Fibroblast of skin of back (primary cell): ENCODE measurements at places on chromosomes 5 and 9.

DNA sequence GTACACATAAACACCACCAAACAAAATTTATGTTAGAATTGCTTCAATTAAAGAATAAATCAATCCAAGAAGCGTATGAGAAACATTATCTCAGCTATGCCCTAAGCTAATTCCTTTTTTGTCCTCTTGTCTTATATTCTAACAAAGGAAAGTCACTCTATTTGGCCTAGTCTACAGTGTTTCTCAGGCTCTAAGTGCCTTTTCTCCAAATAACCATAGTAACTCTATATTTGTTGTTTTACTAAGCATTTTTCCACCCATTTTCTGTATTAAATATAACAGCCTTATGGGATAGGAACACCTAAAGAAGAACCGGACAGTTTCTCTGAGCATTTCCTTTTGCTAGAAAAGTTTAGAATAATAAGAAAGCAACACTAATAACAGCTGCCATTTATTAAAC is 120.1 kb upstream of the MTAP start:
- DNase-seq: no peak

DNA sequence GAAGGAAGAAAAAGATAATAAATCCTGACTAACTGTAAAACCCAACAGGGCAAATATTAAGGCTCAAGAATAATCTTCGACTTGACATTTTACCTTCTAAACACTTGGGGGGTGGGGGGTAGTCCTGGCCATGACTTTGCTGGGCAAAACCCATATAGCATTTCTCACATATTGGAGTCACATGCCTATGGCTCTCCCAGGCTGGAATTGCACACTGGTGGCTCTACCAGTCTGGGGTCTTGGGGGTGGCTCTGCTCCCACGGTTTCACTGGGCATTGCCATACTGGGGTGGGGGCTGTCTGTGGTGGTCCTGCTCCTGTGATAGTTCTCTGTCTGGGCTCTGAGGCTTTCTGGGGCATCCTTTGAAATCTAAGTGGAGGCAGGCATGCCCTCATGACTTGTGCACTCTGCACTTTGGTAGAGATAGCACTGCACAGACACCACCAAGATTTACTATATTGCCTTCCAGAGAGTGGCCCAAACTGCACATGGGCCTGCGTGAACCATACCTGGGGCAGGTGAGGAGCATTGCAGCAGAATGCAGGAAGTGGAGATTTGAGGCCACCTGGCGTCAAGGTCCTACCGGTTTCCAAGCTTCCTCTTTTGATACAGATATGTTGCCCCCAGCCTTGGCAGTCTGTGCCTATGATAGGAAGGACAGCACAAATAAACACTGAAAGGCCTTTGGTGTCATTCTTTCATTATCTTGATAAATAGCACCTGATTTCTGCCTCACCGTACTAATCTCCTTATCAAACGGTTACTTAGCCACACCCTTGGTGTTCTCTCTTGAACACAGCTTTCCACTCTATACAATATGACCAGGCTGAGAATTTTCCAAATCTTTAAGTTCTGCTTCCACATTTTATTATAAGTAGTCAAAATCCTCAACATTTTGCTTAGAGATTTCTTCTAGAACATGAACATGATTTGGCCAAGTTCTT is 29.8 kb downstream of the BAAT start:
- no peak for DNase-seq

DNA sequence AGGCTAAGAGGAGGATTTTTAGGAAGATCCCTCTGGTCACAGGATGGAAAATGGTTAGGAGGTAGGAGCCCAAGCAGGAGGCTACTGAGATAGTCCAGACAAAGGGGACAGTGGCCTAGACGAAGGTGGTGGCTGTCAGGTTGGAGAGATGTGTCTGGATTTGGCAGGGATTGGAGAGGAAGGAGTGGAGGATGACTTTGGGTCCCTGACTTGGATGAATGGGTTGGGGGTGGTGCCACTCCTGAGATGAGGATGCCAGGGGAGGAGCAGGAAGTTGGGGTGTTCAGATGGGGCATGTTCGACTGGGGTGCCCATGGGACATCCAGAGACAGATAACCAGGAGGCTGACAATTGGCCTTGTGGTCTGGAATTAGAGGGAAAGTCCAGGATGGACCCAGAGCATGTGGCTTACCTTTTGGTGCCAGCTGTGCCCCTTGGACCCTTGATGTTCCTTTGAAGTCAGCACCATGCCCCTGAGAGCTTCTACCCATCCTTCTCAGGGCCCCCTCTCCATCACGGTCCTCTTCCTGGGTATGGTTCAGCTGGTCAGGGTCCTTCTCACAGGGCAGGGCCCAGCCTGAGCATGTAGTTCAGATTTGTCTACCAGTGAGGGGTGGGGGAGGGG is 15.1 kb upstream of the IGFBPL1 start:
- no peak for DNase-seq

- no peak for DNase-seq
These were observed 127.7 kb upstream of the PIK3R1 start for GRCh38 chr5:68087866-68088265.

DNA sequence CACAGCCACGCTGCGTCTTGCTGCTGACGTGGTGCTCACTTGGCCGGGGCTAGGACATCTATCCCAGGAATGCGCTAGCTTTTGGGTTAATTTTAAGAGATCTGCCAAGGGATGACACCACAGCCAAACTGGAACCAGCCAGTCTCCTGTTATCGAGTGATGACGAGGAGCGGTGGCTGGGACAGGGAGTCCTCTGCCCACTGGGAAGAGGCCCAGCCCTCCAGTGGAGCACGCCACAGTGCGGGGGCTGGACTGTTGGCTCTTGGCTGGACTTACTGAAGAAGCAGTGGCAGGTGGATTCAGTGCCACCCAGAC is 55.1 kb upstream of the PHYKPL start:
- DNase-seq: no peak

DNA sequence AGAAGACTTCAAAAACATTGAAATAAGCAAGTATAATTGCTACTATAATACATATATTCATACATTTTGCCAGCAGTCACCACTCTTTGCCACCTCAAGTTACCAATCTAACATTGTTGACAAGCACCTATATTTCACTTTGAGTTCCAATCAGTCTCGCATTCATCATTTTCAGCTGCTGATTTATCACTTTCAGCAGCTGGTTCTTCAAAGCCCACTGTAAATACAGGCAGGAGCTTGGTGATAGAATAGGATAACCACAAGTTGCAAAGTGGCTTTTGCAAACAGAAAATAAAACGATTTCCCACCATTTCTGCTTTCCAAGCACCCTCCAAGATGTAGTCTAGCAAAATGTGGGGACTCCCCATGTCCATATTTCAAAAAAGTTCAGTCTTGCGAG is 114.2 kb upstream of the ITGA1 start:
- DNase-seq: no peak

GRCh38 chr5:104088876-104089778 is 526.5 kb upstream of the NUDT12 start:
- peak; percentile 4 for DNase-seq

GRCh38 chr5:139682016-139682975 is 34.1 kb downstream of the CXXC5 start:
- DNase-seq: no peak

GRCh38 chr9:37575511-37575914 is 667 bp downstream of the FBXO10 start:
- no peak for DNase-seq

DNA sequence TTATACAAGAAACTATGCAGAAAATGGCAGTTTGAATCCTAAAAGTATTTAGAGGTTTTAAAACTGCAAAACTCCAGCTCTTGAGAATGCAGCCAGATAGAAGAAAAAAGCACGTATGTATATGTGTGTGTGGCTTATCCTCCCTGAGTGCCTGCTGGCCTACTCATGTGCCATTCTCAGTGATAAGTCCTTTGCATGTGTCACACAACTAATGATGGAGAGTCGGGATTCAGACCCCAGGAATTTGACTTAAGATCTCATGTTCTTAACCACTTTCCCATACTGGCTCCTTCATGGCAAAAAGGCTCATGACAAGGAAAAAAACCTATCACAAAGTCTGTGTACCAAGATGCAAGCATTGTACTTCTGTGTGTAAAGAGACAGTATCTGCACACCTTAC is 26.6 kb downstream of the SMARCA2 start:
- peak; percentile 20 for DNase-seq

- no peak for DNase-seq
These were observed 115.5 kb downstream of the SLC12A2 start for GRCh38 chr5:128199104-128199503.

DNA sequence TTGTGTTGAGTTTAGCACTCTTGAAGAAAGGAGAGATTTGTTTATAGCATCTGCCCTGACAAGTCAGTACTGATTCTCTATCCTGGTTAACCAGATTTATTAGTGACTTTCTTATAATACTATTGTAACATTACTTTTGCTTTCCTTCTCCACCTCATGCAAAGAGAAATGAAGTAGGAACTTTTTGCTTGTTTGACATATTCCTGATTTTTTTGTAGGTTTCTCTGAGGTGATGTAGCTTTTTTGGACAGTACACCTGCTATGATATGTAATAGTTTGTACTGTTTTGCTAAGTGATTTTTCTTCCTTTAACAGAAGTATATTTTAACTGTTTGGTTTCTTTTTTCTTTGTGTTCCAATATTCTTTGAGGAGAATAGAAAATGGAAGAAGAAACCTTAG is 117.7 kb downstream of the ZCCHC7 start:
- DNase-seq: no peak

GRCh38 chr5:173742432-173742816 is 126.0 kb upstream of the BOD1 start:
- no peak for DNase-seq

GRCh38 chr9:18063856-18064390 is 410.0 kb upstream of the ADAMTSL1 start:
- DNase-seq: no peak

DNA sequence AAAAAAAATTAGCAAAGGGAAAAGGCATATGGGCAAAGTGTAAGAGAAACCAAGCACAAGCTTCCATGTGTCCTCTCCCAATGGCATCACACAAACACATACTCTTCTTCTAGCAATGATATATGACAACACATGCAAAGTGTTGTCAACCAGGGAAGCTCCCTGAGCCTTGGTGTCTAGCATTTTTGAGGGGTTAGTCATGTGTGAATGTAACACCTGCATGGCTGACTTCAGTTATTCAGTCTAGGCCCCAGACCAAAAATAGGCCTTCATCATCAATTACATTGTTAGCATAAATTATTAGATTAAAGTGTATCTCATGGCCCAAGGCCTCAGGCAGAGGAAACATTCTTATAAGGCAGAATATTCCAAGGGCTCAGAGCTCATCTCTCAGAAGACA is 450.0 kb downstream of the TLE1 start:
- DNase-seq: no peak

DNA sequence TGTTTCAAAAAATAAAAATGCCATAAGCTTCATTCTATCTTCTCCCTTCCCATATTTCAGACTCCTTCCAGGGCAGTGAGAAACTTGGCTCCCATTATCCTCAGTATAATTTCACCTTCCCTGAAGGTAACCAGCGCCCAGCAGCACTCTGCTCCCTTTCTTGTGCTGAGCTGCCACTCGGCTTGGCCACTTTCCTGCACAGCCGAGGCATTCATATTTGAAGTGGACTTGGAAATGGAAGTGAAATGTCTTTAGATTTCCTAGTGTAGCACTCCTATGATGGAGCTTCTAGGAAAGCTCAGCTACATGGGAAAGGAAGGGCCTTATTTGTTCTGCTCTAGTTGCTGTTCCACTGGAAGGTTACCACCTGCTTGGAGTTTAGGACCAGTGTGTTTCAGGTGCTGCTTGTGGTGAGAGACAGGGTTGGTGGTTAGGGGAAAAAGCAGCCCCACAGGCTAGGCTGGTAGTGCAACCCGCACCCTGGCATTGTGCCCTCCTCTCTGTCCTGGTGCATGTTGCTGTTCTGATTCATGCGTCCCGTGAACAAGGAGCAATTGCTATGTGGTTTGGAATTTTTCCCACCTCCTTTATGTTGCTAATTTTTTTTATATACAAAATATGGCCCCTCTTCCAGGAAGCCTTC is 53.8 kb downstream of the RAD23B start:
- DNase-seq: peak; percentile 48

DNA sequence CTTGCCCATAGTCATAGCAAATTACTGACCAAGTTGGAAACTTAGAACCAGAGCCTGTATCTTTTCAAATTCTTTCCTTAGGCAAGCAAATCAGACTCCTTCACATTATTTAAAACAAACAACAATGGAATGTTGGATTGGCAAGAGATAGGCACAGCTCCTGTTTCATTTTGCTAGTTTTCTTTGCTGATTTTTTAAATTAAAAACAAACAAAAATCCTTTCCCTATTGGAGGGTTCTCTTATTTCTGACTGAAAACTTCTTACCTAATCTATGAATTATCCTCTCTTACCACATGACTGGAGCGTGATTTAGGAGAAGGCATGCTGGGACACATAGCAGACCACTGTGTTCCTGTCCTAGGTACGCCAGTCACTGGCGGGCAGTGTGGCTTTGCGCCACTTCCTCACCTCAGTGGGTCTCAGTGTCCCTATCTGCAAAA is 63.0 kb downstream of the TTC39B start:
- DNase-seq: peak; percentile 77

GRCh38 chr9:72382405-72382804 is 17.4 kb upstream of the ZFAND5 start:
- DNase-seq: peak; percentile 39

DNA sequence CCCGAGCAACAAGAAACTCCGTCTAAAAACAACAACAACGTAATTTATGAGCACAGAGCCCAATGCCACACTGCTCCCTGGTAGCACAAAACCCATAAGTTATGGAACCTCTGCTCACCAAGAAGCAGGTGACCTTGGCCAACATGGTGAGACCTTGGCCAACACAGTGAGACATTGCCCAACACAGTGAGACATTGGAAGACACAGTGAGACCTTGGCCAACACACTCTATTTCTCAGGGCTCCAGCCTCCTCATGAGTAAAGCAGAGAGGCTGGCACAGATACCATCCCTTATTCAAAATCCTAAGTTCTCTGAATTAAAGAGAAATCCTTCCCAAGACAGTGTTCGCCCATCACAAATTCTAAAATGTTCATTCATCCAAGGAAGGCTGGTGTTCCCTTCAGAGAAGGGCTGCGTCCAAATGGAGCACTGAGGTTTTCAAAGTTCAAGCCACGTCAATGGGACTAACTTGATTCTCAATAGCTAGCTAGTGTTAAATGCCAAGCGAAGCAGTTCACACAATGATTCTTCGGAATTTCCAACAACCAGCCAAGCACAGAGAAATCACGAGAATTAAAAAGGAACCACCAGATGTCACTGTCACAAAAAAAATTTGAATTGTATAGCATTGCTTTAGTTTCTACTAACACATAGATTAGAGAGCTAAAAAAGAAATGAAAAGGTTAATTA is 29.5 kb downstream of the TTC39B start:
- DNase-seq: peak; percentile 43

GRCh38 chr5:64688391-64688790 is 1.9 kb upstream of the SHISAL2B start:
- DNase-seq: no peak
